ENCODE measurements at places on chromosomes 5 and 9.

DNA sequence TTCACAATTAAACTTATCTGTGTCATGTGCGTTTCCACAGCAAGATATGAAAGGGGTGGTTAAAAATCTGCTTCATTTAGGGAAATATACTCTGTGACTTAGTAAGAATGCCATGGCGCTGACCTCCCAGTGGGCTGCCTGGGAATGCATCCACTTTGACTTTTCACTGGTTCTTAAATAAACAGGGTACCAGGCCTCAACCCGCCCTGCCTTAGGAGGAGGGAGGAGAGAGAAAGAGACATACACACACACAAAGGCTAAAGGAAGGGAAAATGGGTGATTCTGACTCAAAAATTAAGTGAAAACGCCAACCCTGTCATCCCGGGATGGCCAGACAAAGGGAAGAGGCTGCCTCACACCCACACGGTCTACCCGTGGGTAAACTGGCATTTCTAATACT lies 122.1 kb downstream of the EBF1 start:
- no peak for DNase-seq

DNA sequence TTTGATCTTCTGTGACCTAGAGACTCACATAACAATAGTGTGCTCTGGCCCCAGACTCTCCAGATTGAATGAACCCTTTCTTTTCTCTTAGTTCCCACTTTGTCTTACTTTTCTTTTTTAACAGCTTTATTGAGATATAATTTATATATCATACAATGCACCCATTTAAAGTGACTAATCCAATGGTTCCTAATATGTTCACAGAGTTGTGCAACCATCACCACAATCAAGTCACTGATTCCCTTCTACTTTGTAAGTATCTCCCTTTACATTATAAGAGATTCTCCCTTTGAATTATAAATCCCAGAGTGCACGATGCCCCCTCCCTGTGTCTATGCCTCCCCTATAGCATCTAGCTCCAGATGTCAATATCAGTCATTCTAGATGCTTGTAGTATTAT lies 172.4 kb downstream of the HINT1 start:
- no peak for DNase-seq

- DNase-seq = no peak
Observed at GRCh38 chr5:170439944-170440269, 50.7 kb upstream of the KCNMB1 start.

GRCh38 chr5:92544036-92544435 lies 1037.0 kb downstream of the NR2F1-AS1 start:
- DNase-seq = no peak

DNA sequence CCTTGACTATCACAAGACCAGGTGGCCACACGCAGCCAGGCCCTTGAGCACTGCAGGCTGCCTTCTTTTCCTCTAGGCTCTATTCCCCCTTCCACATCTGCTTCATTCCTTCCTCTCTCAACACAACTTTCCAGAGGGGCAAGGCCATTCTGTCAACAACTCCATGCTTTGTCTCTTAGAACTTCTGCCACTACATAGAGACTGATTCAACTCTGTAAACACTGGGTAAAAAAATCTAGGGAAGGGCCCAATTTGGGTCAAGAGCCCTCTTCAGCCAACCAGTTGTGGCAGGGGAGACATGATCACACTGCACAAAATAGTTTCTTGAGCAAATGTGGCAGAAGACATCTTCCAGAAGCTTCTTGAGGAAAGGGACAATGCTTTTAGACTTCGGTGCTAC lies 55.6 kb downstream of the ATPSCKMT start:
- no peak for DNase-seq

DNA sequence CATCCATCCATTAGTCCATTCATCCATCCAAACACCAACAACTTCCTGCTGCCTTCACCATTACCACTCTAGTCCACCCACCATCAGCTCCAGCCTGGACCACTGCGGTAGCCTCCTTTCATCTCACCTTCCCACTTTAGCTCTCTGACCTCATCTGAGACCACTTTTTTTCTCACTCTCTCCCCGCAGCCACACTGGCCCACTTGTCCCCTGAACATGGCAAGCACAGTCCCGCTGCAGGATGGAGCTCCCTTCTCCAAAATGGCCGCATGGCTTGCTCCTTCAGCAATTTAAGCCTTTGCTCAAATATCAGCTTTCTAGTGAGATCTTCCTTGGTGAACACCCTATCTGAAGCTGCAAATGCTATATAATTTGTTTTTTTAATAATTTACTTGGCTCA lies 11.1 kb downstream of the CSF1R start:
- no peak for DNase-seq

GRCh38 chr9:128928624-128929023 lies 7.8 kb downstream of the PHYHD1 start:
- peak; percentile 40 for DNase-seq

GRCh38 chr9:137276473-137277328 lies 825 bp upstream of the TOR4A start:
- peak; percentile 80 for DNase-seq

DNA sequence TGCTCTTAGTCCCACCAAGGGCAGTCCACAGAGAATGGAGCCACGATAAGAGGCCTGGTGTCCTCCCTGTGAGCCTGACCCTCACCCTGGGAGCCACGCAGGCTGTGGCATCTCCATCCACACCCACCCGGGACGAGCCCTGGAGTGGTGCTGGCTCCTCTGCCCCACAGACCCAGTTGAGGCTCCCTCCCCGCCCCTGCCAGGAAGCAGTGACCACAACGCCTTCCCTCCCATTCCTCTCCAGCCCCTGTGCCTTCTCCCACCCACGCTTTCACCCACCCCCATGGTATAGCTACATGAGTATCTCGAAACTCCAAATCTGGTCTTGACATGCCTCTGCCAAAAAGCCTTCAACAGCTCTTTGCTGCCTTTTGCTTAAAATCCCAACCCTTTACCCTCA lies 57.9 kb downstream of the SEMA4D start:
- no peak for DNase-seq

- DNase-seq = peak; percentile 21
Observed at GRCh38 chr9:132878695-132879456, at the start of gene SPACA9. TSS of gene SPACA9 (plus strand) at chr9:132878898. CDS start at chr9:132883948, 5,050 bp downstream.

DNA sequence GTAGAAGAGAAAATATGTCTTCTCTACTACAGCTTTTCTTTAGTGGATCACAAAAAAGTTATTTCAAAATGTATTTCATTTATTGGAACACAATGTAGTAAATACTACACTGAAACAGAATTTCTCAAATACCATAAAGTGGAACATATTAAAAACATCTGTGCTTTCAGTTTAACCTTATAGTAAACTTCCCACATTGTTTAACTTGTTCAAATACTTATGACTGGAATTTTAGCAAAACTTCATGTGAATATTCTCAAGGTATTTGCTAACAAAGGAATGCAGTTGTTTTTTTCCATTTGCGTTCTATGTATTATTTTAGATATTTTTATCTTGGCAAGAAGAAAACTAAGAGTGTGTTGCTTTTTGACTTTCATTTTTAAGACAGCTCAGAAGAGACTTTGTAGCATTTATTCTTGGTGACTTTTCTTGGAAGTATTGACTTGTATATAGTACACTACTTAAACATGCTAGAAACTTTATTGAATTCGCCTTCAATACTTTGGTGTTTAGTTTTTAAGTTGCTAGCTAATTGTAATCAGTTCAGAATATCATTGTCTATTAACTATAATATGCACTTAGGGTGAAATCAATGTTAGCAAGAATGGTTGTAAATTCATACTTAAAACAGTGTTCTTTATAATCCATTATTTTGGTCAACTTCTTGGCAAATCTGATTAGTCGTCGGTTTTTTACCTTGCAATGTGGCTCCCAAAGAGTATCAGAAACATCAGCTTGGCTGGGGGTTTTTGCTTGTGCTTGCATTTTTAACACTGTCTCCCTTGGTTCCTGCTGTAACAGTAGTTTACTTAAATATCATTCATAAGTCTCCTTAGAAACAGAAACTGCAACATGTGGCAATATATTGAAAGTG lies 5.0 kb upstream of the RHOBTB3 start:
- DNase-seq = peak; percentile 25

- DNase-seq = no peak
Observed at GRCh38 chr5:17898766-17899165, 264.5 kb downstream of the TAF11L14 start.

- DNase-seq = no peak
Observed at GRCh38 chr5:166330036-166330435, 1961.4 kb upstream of the WWC1 start.

- DNase-seq = peak; percentile 76
Observed at GRCh38 chr5:177389241-177390169, 5.3 kb downstream of the SLC34A1 start.

DNA sequence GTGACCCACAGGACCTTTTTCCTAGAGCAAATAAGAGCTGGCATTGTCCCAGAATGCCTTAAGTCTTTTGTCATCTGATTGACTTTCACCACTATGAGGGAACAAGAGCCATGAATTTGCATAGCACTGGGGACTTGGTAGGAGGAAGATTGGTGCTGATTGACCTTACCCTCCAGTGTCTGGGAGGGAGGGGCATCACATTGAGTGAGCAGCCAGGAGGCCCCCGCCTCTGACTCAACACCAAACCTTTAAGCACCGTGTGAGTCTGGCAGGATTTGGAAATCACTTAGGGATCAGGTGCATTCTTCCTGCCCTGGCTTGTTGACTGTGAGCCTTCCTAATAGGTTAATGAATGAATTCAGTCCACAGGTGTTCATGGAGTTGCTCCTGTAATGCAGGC lies 40.7 kb downstream of the WNK2 start:
- DNase-seq = peak; percentile 17

- peak; percentile 14 for DNase-seq
Observed at GRCh38 chr5:172235132-172235780, 41.3 kb downstream of the EFCAB9 start.

DNA sequence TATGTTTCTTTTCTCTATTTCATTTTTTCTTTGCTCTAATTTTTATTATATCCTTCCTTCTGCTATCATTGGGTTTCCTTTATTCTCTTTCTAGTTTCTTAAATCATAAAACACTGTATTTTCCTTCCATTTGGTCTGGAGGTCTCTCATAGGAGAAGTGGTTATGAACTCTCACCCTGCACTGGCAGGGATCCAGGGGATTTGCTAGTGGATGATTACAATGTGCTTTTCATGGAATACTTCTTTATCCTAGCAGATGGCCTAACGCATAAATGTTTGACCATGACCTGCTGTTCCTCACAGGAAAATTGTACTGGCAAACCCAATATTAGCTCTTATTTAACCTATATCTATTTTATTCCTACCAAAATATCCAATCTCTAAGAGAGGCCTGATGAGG lies 31.5 kb upstream of the SGCD start:
- DNase-seq = no peak

DNA sequence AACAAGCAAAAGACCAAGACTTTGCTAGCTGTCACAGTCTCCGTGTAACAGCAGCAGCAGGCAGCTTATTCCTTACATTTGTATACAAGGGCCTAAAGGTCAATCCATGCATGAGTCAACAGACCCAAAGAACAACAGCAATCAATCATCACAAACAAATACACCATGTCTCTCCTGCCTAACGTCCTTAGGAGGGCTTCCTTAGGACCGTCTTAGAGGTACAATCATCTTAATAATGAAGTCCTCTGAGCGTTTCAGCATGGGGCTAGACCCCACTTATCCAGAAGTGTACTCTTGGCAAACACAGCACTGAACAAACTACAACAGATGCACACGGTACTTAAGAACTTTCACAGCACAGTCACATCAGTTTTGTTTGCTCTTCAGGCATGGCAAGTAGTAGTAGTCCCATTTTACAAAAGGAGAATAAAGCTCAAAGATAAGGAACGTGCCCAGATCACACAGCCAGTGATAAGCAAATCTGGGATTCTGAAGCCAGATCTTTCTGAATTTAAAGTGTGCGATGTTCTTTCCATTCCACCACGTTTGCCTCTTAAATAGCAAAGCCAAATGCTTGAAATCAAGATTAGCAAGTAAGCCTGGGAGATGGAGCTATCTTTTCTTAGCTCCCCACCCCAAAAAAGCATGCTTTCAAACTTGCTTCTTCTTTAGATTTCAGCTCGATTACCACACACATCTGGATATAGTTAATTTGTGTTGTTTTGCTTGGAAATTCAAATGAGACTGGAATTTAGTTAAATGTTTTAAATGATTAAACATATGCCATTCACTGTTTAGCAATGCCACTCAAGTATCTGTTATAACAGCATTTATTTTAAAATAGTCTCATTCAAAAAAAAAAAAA lies 24.2 kb downstream of the PSMB7 start:
- DNase-seq = no peak

DNA sequence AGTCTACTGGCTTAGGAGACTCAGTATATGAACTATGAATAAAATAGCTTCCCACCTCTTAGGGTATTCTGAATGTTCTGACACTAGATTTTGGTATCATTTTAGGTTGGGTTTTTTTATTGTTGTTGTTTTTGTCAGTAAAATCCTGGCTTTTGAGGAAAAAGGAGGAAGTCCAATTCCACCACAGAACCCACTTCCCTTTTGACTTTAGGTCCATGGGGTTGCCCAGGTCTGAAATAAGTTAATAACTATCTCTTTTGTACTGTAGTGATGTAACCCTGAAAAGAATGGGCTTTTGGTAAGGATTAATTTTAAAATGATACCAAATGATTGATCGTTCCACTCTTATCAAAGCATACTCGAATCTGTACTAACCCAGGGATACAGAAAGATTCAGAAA lies 29.1 kb upstream of the IL12B start:
- peak; percentile 80 for DNase-seq

GRCh38 chr9:124741149-124741548 lies 30.0 kb downstream of the NR6A1 start:
- DNase-seq = no peak

- peak; percentile 27 for DNase-seq
Observed at GRCh38 chr9:124258607-124259157, 933 bp downstream of the NEK6 start.

GRCh38 chr9:76713381-76713780 lies 50.9 kb upstream of the PCA3 start:
- no peak for DNase-seq

DNA sequence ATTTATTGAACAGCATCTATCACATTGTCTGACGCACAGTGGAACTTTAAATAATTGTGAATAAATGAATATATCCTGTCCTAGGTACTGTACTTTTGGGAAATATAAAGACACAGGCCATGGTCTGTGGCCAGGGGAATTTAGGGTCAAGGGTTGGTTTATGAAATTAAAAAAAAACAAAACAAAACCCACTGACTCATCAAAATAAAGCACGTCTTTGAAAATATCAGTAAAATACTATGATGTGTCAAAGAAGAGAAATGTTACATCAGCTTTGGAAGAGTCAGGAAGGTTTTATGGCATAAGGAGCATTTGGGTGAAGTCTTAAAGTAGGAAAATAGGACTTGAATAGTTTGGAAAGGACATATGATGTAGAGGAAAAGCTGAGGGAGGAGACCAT lies 70.5 kb downstream of the ZNF462 start:
- DNase-seq = no peak
